ENCODE measurements at places on chromosomes 12 and 14.

GRCh38 chr12:132487311-132487741, 2.6 kb upstream of the FBRSL1 start:
- DNase-seq = no peak

DNA sequence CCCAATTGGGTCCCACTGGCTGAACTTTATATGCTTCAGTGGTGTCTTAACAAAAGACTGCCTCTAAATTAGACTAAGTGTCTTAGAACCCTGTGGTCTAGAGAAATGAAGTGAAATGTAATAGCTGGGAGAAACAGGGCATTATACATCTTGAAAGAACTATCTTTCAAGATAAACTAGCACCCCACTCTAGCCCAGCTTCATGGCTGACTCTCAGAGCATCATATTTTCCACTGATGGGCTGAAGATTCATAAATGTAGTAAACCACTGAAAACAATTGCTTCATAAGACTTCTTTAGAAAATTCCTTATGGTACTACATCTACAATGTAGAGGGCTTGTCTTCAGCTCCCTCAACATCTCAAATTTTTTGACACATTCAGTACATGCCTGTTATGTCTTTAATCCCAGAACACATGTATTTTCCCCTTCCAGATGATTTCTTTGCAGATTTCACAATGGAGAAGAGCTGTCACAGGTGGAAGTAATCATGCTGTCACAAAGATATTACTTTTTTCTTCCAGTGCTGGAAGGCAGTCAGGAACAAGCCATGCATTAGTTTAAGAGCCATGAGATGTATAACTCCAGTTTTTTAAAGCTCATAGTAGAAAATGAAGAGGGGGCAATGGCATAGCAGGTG, 48.5 kb downstream of the IFNG-AS1 start:
- no peak for DNase-seq

- no peak for DNase-seq
Measured at GRCh38 chr12:63085120-63085519, 65.9 kb downstream of the AVPR1A start.

DNA sequence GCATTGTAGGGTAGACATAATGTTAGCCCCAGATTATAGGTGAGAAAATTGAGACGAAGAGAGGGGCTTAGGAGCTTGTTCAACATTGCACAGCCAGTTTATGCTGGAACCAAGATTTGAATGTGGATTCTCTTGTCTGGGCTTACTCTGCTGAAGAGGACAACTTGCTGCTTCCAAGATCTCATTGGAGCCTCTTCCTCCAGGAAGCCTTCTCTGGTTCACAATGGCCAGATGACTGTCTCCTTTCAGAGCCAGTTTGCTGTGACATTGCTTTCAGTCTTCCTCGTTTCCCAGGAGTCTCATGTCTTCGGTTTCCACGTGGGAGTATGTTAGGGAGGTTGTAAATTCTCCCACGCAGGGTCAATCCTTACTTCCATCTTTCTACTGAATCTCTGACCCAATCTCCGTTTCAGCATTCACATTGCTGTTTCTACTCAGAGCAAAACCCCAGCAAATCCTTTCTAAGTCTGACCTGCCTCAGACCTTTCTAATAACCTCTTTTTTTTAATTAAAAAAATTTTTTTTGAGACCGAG, 62.2 kb upstream of the LHX5 start:
- no peak for DNase-seq

- DNase-seq = no peak
Measured at GRCh38 chr12:77923882-77924281, 93.2 kb downstream of the NAV3 start.

GRCh38 chr12:34287986-34288962, 266.0 kb downstream of the ALG10 start:
- no peak for DNase-seq

GRCh38 chr12:108053512-108053911, 75.6 kb upstream of the WSCD2 start:
- no peak for DNase-seq

Data from inflammatory macrophage (primary cell).